ENCODE measurements at places on chromosomes 16 and 17. TPM values are rescaled to one million over a fixed set of nuclear protein-coding genes. Genes with fewer than 3 reads are reported as not detected.

FAM20A gene
- total RNA-seq, result not detected

CD300LG gene
- not detected for total RNA-seq

SLC6A2 gene
- not detected for total RNA-seq

TBC1D3K gene
- total RNA-seq, result not detected

SLFN14 gene
- not detected for total RNA-seq

MYH2 gene
- not detected for total RNA-seq

SLC35B1 gene
- 72.0 TPM for total RNA-seq

LGALS9 gene
- total RNA-seq, result 2.9 TPM

KRTAP1-5 gene
- not detected for total RNA-seq

Data from epithelial cell of proximal tubule (primary cell).